ENCODE measurements at places on chromosomes 3 and 15. TPM values are rescaled to one million over a fixed set of nuclear protein-coding genes. Genes with fewer than 3 reads are reported as not detected.
A peak's percentile ranks its signal among the peaks of the same experiment; 100 is the strongest.

Gene CEP63
- 21.3 TPM for total RNA-seq

Gene SGO1
- total RNA-seq, result 29.4 TPM

GRCh38 chr3:70716832-70717231 lies 404.4 kb upstream of the MDFIC2 start:
- peak; percentile 10 for DNase-seq

Gene SEMA3B
- total RNA-seq, result 1.6 TPM

- no peak for DNase-seq
These were observed 115.9 kb downstream of the FGF12 start for GRCh38 chr3:192611411-192611810.

DNA sequence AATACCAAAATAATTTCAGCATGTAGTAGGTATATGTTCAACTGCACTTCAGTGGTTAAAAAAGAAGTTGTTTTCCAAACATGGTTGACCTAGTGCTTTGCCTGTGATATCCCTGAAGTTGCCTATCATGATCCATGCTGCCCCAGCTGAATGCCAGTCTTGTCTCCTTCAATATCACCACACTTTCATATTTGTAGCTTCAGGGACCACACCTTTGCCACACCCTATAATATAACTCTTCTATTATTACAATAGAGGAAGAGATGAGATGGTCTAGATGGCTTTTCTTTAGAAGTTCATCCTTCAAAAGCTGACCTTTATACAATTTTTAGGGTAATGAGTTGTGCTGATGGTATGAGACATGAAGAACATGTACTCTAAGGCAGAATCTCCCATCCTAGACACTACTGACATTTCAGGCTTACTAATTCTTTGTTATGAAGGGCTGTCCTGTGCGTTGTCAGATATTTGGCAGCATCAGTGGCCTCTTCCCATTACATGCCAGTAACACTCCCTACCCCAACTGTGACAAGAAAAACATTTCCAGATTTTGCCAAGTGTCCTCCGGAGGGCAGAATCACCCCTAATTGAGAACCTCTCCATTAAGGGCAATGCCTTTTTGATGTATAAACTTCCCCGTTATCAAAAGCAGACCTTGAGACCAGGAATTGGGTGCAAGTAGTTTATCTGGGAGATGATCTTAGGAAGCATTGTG lies 76.2 kb upstream of the PLCL2 start:
- DNase-seq, result no peak

Gene MUC13
- total RNA-seq, result not detected

DNA sequence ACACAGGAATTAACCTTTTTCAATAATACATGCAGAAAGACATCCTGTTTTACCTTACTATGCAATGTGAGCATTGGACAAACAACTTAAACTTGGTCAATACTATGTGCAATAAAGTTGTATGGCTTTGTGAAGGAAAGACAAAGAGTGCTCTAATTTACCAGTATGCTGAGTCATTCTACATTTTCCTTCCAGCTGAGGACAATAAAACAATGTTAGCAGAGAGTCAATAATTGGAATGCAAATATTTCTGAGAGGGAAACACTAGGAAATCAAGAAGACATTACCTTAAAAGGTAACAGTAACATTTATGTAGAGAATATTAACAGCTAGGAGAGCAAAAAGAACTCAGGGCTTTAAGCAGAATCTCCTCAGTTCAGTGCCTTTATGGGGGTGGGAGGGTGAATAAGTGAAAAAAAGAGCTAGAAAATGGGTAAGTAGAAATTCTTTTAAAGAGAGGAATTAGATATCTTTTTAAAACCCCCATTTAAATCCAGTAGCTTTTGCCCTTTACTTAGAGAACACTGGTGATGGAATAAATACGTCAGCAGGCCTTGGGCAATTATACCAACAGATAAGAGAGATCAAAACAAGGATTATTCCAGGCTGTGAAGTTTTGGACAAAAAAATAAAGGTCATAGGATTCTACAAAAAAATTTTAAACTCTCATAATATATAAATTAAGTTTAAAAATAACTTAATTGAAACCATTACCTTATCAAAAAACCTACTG lies 11.6 kb upstream of the HGD start:
- no peak for DNase-seq

DNA sequence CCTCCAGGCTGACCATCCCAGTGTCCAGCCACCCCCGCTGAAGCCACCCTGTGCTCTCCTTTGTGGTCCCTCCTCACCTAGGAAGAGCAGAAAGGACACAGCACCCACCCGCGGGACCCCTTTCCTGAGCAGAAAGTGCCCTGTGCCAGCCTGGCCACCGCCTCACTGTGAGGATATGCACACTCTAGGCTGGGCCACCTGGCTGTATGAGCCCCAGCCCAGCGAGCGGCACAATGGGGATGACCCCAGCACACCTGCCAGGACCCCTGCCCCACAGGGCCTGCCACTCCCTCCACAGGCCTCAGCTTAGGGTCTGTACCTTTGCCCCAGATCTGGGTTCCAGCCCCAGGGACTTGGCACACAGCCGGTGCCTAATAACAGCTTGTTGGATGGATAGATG lies 47.9 kb upstream of the FURIN start:
- DNase-seq, result no peak

- no peak for DNase-seq
These were observed 462.2 kb upstream of the PROK2 start for GRCh38 chr3:72247126-72247525.

Gene KNG1
- not detected for total RNA-seq

GRCh38 chr3:194043516-194043915 lies 92.4 kb upstream of the HES1 start:
- no peak for DNase-seq

Gene CYP8B1
- total RNA-seq, result not detected

- DNase-seq, result no peak
These were observed 293.8 kb downstream of the MEX3B start for GRCh38 chr15:81751816-81752545.

DNA sequence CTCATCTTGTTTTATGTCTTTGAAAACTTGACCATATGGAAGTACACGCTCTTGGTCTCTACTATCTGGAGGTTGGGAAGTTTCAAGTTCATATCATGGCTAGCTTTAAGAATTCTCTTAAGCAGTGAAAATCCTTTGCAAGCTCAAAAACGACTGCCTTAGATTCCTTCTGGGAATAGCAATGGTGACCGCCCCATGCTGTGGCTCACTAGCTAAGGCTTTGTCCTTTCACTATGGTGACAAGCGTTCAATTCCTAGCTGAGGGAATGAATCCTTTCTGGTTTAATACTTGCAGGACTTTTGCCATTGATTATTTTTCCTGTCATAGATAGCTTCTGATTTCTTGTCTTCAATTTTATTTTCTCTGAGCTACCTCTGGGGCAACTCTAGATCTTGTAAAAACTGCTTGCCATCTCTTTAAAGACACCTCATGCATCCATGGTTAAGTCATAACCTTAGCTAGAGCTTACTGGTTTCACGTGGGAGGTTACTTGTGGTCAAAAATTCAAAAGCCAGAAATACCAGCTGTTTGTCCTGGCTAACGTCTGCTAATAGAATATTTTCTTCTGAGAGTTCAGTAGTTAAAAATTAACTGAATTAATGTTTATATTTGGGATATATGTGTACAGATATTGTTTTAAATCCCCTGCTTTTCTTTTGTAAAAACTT lies 673.4 kb upstream of the CBLB start:
- no peak for DNase-seq

- no peak for DNase-seq
These were observed 9.8 kb upstream of the TMEM40 start for GRCh38 chr3:12768579-12769527.
